H54 (cell line): ENCODE measurements at places on chromosomes 4 and X.

DNA sequence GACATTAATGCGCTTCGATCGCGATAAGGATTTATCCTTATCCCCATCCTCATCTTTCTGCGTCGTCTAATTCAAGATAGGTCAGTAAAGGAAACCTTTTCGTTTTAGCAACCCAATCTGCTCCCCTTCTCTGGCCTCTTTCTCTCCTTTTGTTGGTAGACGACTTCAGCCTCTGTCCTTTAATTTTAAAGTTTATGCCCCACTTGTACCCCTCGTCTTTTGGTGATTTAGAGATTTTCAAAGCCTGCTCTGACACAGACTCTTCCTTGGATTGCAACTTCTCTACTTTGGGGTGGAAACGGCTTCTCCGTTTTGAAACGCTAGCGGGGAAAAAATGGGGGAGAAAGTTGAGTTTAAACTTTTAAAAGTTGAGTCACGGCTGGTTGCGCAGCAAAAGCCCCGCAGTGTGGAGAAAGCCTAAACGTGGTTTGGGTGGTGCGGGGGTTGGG is 528 bp upstream of the FGF2 start:
- DNase-seq: no peak

DNA sequence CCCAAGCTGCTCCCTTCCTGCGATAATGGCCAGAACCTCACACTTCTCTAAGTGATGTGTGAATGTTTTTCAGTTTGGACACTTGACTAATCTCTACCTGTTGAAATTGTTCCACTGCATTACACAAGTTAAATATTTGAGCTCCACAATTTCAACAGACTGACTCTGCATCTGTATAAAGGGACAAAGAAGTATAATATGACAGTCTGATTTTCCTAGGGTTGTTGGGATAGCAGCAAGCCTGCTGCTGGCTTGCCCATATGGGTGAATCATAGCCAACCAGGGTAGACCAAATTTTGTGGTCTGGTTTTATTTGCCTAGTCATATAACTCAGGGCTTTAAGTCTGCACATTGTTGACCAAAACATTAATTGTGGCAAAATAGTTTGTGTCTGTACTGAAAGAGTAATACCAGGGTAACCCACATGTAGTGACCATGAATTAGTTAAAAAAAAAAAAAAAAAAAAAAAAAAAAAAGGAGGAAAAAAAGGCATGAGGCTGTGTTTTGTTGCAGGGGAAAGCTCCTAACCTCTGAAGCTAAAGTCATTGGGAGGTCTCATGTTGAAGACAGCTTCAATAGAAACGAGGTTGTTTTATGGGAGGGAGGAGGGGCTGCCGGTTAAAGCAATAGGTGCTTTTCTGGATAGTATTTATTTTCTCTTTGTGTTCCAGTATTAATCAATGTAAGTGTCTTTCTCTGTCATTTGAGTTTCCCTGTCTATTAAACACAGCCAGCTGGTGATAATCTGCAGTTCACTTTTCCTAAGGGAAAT is 534.2 kb downstream of the RAB28 start:
- no peak for DNase-seq

GRCh38 chr4:7213807-7214206 is 21.5 kb downstream of the SORCS2 start:
- no peak for DNase-seq

- no peak for DNase-seq
These were observed 226.0 kb upstream of the PPP1R2C start for GRCh38 chrX:43003939-43004338.

- DNase-seq: peak; percentile 58
These were observed at the start of gene CPEB2 for GRCh38 chr4:15001869-15002658. CPEB2 (plus strand) TSS chr4:15002481; CDS start chr4:15002674, 193 bp downstream.
